LHCN-M2 (cell line): ENCODE measurements at places on chromosomes 2 and 18. TPM values are rescaled to one million over a fixed set of nuclear protein-coding genes. Genes with fewer than 3 reads are reported as not detected.

Gene ASPRV1
- 0.34 TPM in 1 of 2 replicates, not detected in the other for total RNA-seq

DNA sequence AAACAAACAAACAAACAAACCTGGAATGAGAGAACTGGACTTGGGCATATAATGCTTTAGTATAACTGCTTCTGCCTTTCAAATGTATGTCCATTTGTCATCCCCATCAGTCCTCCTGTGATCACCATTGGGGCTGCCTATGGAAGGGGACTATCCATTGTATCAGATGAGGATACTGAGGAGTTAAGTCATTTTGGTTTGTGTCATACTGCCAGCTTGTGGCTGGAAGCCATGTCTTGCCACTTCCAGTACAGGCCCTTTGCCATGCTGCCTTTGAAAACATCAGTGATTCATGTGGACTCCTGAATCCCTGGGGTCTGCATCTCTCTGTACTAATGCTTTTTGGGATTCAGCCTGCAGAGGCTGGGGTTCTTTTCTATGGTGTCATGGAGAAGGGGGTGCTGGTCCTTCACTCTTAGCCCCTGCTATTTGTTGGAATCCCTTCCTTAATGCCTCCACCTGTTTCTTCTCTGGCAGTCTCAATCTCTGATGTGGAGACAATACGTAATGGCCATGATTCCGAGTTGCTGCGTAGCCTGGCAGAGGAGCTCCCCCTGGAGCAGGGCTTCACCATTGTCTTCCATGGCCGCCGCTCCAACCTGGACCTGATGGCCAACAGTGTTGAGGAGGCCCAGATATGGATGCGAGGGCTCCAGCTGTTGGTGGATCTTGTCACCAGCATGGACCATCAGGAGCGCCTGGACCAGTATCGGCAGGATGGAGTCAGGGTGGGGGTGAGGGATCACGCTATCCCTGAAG, 10.6 kb downstream of the PLCD4 start:
- peak; percentile 50 for DNase-seq

Gene DYNC2LI1
- total RNA-seq, result 20.9 and 21.8 TPM in 2 replicates

Gene GALR1
- not detected in 2 replicates for total RNA-seq

Gene CXCR4
- not detected in 2 replicates for total RNA-seq

GRCh38 chr18:26614374-26614773, 66.0 kb upstream of the KCTD1 start:
- DNase-seq, result no peak

GRCh38 chr18:4130734-4131719, 324.1 kb downstream of the DLGAP1 start:
- no peak for DNase-seq
